Stimulated activated CD4-positive, alpha-beta T cell treated with anti-CD3 and anti-CD28 coated beads, Interleukin-1b, Interleukin-23, amount 100 ng/mL, for 4 hours (primary cell): ENCODE measurements at places on chromosomes 11 and 22.

DNA sequence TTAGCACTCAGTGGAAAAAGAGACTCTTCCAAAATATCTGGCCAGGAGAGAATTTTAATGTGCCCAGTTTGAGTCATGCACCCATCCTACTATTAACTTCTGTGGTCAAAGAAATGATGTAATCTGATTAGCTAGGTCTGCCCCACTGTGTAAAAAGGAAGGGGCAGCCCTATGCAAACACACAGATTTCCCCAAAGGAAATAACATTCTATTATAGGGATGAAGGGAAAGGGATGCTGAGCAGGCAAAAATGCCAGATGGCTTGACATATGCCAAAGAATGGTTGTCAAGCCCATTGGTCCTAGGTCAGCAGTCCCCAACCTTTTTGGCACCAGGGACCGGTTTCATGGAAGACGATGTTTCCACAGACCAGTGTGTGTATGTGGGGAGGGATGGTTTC, 43.3 kb upstream of the PAK1 start:
- no peak for DNase-seq

GRCh38 chr11:33391893-33392251, 134.7 kb downstream of the HIPK3 start:
- no peak for DNase-seq

DNA sequence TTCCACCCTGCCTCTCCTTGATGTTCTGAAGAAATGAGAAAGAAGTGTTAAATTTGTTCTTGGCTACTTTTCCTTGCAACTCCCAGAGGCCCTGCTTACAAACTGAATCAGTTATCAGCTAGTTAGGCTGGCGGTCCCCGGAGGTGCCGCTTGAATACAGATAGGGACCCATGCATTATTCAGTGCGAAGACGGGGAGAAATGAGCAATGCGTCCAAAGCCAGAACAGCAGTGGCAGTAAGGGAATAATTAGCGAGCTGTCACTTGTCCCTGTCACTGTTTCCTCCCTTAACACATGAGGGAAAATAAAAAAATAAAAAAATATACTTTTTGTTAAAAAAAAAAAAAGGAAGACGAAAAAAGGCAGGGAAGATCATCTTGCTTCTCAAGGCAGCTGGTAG, 528.1 kb downstream of the MN1 start:
- DNase-seq: no peak

- DNase-seq: no peak
Measured at GRCh38 chr22:43434275-43434927, 22.6 kb downstream of the MPPED1 start.

- DNase-seq: no peak
Measured at GRCh38 chr11:110852921-110853490, 140.8 kb upstream of the ARHGAP20 start.
